Head of caudate nucleus (tissue), 42 donors: ENCODE measurements at places on chromosomes 11 and 22.

- no peak for DNase-seq
Measured at GRCh38 chr11:128476729-128477128, 110.6 kb downstream of the ETS1 start.

GRCh38 chr11:1869427-1870325, 16.8 kb downstream of the LSP1 start:
- DNase-seq, result no peak

DNA sequence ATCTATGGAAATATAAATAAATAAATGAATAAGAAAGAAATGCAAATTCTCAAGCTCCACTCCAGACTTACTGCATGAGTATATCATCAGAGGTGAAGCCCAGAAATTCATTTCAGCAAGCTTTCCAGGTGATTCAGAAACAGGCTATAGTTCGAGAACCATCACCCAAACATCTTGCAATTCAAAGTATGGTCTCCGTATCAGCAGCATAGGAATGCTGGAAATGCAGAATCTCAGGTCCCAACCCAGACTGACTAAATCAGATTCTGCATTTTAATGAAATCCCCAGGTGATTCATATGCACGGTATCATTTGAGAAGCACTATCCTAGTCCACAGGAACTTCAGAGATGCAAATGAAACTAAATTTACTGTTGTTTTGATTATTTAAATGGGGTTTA, 95.3 kb downstream of the SERGEF start:
- no peak for DNase-seq

DNA sequence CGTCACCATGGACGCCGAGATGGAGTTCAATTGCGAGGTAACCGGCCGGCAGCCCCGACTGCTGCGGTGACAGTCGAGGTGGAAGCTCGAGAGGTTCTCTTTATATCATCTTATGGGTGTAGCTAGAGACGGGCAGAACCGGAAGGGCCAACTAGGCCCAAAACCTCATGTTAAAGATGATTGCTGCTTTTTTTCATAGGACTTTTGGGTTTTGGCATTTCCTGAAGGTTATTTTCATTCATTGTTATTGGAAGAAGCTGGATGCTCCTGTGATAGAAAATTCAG, 585 bp downstream of the NF2 start:
- DNase-seq, result no peak

GRCh38 chr11:127000981-127001380, 411 bp upstream of the KIRREL3 start:
- DNase-seq, result peak; percentile 45

DNA sequence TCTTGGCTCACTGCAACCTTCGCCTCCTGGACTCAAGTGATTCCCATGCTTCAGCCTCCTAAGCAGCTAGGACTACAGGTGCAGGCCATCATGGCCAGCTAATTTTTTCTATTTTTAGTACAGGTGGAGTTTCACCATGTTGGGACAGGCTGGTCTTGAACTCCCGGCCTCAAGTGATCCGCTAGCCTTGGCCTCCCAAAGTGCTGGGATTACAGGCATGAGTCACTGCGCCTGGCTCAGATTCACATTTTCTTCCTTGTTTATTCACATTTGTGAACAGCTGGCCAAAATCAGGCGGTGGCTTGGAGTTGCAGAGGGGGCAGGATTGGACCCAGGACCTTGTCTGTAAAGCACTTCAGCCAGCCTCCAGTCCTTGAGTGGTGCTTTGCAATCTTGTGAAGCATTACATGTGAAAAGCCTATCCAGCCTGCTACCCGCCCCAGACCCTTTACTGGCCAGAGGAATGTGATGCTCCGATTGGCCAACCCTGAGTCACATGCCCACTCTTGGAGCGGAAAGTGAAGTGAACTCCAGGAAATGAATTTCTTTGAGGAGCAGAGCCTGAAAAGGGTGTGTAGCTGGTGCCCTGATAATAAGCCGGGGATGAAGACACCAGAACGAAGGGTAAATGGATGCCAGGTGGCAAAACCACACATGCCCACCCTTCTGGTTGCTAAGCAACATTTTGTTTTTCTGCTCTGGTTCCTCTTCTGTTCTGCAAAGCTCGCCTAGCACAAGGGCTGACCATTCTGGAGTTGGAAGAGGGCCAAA, 62.6 kb upstream of the PTPRJ start:
- DNase-seq, result peak; percentile 26

DNA sequence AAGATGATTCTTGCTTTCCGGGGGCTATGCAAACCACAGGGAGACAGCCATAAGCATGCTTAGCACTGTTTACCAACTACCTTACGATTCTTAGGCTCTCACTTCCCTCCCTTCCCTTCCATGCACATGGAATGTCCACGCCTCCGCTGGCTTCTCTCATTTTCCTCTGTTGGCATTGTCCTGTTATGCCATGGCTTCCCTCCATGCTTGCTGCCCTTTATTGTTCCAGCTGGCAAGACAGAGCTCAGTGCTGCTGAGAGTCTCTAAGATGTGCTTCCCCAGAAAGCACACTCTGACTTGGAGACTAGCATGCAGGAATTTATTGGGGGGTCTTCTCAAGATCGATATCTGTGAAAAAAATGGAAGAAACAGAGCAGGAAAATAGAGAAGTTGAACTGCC, 379.2 kb downstream of the NELL1 start:
- no peak for DNase-seq

DNA sequence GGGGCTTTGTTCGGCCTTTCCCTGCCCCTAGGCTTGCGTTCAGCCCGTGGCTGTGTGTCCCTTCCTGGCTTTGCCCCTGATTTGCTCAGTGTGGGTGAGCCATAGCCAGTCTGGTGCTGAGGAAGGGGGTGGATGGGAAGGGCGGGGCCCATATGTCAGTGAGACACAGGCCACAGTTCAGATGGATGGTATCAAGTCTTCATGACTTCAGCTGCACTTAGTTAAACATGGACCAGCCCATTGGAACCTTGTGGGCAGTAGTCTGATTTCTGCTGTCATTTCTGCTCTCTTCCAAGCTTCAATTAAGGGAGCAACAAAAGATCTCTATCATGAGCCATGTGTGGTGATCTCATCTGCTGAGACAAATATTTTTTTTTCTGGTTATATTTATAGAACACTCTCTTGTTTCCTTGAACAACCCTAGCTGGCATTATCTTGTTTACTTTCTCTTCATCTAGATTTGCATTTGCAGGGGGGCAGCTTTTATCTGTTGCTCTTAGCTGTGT, 21.6 kb upstream of the PEX26 start:
- peak; percentile 33 for DNase-seq

GRCh38 chr11:66150140-66150539, 80.1 kb downstream of the PACS1 start:
- no peak for DNase-seq

DNA sequence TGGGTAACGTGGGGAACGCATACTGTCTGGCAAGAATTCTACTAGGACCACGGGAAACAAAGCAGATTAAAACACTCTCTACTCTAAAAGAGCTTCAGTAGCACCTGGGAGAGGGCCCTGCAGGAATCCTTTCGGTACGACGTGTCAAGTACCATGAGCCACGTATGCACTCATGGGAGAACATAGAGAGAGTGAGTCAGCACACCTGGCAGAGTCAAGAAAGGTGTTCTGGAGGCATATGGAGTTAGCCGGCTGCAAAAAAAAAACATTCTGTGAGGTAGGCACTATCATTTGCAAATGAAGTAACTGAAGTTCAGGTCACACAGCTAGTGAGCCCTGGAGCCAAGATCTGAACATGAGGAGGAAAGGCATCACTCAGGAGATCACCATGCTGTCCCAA, 71.1 kb upstream of the BID start:
- no peak for DNase-seq

GRCh38 chr11:125299061-125299615, 134.6 kb downstream of the PKNOX2 start:
- DNase-seq, result no peak

GRCh38 chr22:17213976-17214375, 5.3 kb downstream of the ADA2 start:
- peak; percentile 63 for DNase-seq

DNA sequence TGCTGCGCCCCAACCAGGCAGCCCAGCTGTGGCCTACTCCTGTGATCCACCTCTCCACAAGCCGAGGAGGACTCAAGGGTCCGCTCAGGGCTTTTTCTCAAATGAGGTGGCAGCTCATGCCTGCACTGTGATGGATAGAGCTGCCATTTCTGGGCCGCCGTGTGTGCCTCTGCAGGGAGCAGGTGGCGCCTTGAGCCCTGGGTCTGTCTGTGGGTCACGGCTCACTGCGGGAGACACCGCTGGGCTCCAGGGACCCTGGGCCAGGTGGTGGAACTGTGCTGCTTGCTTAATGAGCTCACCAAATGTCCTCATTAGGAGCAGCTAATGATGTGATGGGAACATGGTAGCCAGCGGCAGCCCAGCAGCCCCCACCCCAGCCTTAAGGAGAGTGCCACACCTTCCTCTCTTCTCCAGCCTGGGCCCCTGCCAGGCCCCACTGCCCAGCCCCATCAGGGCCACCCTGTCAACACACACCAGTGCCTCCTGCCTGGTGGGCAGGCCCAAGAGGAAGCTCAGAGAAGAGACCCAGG, 50.8 kb downstream of the DHCR7 start:
- DNase-seq, result no peak

DNA sequence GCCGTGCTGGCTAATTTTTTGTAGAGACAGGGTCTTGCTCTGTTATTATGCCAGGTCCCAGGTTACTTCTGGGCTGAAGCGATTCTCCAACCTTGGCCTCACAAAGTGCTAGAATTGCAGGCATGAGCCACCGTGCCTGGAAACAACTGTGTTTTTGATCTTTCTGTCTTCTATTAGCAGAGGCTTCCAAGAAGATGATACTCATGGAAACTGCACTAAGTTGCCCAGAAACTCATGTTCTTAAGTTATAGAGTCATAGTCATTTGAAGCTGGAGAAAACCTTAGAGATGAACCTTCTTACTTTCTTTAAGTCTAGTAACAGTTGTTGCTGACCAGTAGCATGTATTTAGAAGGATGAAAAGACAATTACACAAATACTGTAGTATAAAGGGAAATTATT, 37.1 kb upstream of the HSPA8 start:
- no peak for DNase-seq

- DNase-seq, result no peak
Measured at GRCh38 chr22:24417200-24417599, 10.2 kb upstream of the ADORA2A start.

DNA sequence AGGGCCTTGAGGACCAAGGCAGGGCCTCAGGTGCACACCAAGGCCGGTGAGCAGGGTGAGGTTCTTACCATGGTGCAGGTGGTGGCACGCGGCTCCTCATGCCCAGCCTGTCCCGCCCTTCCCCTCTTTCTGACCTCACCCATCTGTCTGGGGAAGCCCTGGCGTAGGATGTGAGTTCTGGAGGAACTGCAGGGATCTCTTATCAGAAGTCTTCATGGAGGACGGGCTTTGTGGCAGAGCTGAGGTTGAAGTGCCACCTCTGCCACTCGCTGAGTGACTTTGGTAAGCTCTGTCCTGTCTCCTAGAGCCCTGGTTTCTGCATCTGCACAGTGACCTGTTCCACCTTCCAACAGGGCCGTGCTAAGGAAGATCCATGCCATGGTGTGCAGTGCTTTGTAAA, 49.1 kb downstream of the LRRC32 start:
- no peak for DNase-seq

DNA sequence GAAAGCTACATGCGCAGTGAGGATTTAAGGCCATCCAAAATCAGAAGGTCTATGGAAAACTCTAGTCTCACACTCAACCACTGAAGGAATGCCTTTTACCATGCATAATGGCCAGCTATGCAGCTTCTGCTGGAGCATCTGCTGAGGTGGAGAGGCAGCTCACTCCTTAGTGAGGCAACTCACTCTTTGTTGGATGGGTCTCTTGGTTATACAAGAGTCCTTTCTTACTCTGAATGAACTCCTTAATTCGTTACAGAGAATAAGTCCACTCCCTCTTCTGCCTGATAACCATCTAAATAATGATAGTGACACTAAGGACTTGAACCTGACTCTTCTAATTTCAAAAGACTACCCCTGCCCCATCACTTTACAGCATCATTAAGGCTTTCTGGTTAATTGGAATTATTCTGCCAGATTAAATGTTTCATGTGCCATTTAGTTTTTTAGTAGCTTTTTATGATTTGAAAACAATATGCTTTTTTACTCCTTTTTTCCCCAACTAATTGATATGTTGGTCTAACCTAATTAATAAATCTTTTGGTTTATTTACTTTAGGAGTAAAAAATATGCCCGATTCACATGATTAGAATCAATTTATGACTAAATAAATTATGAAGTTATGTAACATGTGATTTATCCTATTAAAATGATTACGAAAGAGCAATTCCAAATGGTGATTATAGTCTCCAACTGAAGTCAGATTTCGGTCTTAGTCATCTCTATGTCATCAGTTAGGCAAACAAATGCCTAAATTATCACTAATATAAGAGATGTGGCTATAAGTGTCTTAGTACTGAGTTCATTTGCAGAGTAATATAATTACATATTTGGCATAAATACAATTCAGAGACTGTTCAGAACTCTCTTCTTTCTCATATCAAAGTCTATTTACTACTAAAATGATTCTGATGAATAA, 286.7 kb upstream of the CCDC90B start:
- DNase-seq, result no peak

DNA sequence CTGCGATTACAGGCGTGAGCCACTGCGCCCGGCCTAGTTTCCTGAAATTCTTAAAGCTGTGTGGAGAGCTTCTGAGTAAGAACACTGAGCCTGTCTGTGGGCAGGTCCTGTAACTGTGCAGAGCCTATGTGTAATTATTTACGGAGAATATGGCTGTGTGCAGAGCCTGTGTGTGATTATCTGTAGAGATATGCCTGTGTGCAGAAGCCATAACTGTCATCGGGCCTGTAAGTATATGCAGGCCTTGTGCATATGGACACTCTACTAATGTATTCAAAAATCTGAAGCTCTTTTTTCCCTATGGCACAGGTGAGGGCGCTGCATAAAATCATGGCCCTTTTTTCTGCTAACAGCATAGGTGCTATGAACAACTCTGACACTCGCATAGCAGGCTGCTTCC, at the start of gene OR52B6:
Gene OR52B6 (plus strand): TSS at position 301 of the 400 bp plus-strand sequence. CDS start 0 bp downstream, at position 301.
- no peak for DNase-seq

- DNase-seq, result no peak
Measured at GRCh38 chr11:19284881-19285280, 44.1 kb upstream of the E2F8 start.

- DNase-seq, result no peak
Measured at GRCh38 chr11:127362754-127363308, 362.3 kb upstream of the KIRREL3 start.

GRCh38 chr11:14384338-14384737, 25.4 kb upstream of the RRAS2 start:
- DNase-seq, result no peak

GRCh38 chr22:32668254-32669094, 133.0 kb upstream of the TIMP3 start:
- DNase-seq, result no peak

DNA sequence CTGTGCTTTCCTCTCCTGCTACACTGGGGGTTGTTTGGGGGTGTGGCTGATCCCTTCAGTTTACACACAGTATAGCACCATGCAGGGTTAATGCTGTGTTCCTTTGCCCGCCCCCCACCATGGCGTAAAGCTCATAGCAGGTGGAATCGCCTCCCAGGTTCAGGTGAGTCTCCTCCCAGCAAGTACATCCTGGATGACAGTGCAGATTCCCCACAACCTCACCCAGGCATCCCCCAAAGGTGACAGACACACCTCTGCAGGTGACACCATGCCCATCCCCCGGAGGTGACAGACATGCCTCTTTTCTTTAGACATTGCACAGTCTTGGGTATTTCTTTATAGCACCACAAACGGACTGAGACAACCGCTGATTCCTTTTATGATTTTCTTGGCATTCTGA, 343.7 kb downstream of the BRD1 start:
- no peak for DNase-seq
